Cortex of kidney (tissue), 1 donor: ENCODE measurements at places on chromosomes 2 and 18.

GRCh38 chr2:144490017-144490416, 29.9 kb downstream of the ZEB2 start:
- DNase-seq = no peak

DNA sequence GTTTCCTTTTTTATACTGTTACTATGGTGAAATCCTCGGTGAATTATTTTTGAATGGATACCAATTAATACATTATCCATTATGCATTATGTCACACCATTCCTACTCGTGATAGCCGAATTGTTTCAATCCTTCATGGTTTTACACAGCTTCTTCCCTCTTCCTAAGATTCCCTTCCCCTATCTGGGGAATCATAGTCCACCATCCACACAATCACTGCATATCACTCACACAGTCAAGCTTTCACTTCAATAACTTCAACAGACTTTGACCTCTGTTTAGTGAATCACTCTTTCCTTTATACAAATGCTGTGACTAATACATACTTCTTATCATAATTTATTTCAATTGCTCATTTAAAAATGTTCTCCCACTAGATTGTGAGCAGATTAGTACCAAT, 1108.1 kb upstream of the LRRTM1 start:
- DNase-seq = no peak

- DNase-seq = no peak
Observed at GRCh38 chr2:219737270-219737691, 109.9 kb downstream of the SLC4A3 start.

DNA sequence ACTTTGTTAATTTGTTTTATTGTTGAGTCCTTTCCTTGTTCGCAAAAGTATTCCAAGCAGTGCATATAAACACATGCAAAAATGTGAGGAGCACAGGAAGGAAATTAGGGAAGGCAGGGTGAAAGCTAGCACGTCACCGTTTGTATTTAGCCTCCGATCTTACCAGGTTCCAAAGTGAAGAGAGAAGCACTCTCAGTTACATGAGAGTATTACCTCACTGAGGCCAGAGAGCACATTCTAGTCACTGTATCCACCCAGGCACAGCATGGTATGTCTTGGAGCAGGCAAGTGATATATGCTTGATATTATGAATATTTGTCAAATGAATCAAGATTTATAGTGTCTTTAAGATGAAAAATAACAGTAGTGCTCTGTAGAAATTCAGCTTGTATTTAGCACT, 6.5 kb upstream of the TMEM182 start:
- no peak for DNase-seq

GRCh38 chr2:181268174-181268867, 188.9 kb upstream of the ITGA4 start:
- no peak for DNase-seq

DNA sequence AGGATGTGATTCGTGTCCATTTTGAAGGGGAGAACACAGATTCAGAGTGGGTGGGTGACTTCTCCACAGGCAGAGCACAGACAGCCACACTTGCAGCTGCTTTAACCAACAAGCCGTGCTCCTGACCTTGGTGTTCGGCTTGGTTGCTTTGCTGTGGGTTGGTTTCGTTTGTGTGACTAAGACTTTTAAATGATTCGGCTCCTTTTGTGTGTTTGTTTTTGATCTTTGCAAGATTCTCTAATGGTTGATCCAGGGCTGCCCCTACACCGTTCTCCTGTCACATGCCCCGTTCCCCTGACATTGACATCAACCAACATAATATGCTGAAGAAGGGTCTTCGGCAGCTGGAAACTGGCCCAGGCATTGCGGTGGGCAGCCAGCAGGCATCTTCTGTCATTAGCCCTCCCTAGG, 95.9 kb upstream of the MBOAT2 start:
- no peak for DNase-seq

GRCh38 chr18:76246590-76246989, 248.5 kb downstream of the ZNF516 start:
- DNase-seq = no peak

- DNase-seq = no peak
Observed at GRCh38 chr2:30601375-30601774, 154.3 kb downstream of the LCLAT1 start.

DNA sequence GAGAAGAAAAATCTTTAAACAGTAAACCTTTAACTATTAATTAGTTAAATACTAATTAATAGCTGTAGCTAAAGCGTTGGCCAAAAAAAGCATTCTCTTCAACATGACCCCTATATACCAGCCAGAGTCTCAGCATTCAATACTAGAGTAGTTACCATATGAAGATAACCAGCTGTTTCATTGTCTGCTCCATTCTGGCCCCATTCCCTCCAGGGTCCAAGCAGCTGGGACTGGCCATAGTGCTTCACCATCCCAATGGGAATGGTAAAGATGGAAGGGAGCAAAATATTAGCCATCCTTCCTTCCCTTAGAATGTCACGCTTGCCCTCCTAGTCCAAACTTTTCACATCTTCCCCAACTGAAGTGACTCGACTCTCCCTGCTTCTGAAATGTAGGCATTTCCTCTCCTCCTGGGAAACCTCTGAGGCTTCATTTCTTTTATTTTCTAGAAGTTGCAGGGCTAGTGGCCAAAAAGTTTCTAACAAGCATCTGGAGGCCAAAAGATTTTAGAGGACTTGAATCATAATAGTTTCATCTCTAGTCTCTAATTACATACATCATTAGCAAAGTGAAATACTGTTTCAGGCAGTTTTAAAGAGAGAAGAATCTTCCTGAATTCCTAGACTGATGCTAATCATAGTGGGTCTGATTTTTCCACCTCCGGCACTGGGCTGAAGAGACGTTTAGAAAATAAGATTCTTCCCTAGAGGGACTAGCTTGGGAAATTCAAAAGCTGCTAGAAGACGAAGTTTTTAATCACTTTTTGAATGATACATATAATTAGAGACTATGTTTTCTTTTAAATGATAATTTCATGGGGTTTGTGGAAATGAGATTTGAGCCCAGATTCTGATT, 52.7 kb downstream of the CCDC68 start:
- DNase-seq = no peak

- no peak for DNase-seq
Observed at GRCh38 chr2:101121174-101121573, 30.0 kb downstream of the TBC1D8 start.

DNA sequence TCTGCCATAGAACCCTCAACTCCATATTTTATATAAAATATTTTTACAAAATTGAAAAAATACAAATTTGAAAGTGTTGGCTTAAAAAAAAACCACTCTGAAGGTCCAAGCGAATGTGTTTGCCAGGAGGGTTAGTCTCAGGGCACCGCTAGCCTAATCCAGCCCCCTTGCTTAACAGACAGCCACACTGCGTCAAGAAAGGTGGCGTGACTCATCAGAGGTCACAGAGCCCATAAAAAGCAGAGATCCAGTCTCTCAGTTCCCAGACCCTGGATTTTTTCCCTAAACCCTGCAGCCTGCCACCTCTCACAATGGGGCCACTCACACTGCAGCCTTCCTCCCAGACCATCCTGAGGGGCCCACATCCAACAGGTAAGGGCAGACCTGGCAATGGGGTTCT, 3.9 kb upstream of the TNS1 start:
- DNase-seq = no peak

- DNase-seq = no peak
Observed at GRCh38 chr2:231181860-231182512, 16.4 kb upstream of the ARMC9 start.

DNA sequence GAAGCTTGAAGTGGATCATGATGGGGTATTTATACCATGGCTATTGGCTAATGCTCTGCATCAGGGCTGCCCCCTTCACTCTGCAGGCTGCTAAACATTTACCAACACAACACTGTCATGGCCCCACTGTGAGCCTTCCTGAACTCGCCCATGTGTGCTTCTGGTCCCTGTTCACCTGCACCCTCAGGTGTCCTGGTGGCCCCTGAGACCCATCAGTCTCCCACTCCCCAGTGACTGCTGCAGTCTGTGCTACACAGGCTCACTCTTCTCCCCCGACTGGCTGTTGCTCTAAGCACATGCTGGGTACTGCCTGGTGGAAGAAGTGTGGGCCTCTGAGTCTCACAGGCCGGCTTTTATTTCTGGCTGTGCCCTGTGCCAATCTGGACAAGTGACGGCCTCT, 183.0 kb upstream of the HS6ST1 start:
- no peak for DNase-seq

GRCh38 chr2:152558158-152558984, 158.9 kb downstream of the PRPF40A start:
- DNase-seq = no peak

- DNase-seq = no peak
Observed at GRCh38 chr18:10312326-10313015, 142.0 kb upstream of the APCDD1 start.

DNA sequence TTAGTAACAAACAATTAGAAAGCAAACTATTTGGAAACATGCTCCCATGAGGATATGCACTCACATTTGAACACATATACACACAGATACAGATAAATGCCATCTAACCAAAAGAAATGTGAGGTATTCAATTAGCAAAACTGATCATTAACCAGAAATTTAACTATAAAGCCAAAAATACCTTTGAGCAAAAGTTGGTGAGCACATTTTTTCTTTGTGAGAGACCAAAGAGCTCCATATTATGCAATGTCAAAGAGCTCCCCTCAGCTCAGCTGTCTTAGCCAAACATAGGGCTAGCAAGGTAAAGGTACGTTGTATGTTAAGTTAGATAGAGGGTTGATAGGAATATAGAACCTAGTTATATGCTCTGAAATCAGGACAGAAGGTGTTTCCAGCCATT, 43.8 kb downstream of the CYBRD1 start:
- no peak for DNase-seq

- DNase-seq = no peak
Observed at GRCh38 chr2:222916229-222917197, 55.7 kb downstream of the ACSL3 start.

- DNase-seq = no peak
Observed at GRCh38 chr2:17311771-17312511, 206.3 kb downstream of the RAD51AP2 start.

DNA sequence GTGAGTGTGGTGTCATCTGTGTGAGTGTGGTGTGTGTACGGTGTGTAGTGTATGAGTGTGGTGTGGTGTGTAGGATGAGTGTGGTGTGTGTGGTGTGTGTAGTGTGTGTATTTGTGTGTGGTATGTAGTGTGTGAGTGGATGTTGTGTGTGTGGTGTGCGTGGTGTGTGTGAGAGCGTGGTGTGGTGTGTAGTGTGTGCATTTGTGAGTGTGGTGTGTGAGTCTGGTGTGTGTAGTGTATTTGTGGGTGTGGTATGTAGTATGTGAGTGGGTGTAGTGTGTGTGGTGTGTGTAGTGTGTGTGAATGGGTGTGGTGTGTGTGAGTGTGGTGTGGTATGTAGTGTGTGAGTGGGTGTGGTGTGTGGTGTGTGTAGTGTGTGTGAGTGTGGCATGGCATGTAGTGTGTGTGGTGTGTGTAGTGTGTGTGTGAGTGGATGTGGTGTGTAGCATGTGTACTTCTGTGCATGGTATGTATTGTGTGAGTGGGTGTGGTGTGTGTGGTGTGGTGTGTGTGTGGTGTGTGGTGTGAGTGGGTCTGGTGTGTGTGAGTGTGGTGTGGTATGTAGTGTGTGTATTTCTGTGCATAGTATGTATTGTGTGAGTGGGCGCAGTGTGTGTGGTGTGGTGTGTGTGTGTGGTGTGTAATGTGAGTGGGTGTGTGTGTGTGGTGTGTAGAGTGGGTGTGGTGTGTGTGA, 227.8 kb downstream of the BCL2 start:
- no peak for DNase-seq

DNA sequence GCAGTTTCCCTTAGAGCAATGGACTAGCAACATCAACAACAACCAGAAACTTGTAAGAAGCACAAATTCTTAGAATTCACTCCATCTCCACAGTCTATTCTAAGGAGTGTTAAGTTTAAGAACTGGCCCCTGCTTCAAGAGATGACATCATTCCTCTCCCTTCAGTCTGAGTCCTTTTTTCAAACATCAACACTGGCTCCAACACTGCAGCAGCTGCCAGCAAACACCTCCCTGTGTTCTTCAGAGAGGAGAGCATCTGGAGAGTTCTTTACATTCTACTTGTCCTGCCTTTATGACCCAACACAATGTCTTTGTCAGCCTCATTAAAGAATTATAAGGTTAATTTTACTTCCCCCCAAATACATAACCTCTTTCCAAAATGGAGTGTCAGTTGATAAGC, 122.3 kb downstream of the HNMT start:
- no peak for DNase-seq

- DNase-seq = no peak
Observed at GRCh38 chr18:23784832-23785245, 95.6 kb downstream of the LAMA3 start.
